ENCODE measurements at places on chromosomes 2 and 18.

- DNase-seq: no peak
Observed at GRCh38 chr2:227029426-227030105, 134.4 kb downstream of the COL4A4 start.

DNA sequence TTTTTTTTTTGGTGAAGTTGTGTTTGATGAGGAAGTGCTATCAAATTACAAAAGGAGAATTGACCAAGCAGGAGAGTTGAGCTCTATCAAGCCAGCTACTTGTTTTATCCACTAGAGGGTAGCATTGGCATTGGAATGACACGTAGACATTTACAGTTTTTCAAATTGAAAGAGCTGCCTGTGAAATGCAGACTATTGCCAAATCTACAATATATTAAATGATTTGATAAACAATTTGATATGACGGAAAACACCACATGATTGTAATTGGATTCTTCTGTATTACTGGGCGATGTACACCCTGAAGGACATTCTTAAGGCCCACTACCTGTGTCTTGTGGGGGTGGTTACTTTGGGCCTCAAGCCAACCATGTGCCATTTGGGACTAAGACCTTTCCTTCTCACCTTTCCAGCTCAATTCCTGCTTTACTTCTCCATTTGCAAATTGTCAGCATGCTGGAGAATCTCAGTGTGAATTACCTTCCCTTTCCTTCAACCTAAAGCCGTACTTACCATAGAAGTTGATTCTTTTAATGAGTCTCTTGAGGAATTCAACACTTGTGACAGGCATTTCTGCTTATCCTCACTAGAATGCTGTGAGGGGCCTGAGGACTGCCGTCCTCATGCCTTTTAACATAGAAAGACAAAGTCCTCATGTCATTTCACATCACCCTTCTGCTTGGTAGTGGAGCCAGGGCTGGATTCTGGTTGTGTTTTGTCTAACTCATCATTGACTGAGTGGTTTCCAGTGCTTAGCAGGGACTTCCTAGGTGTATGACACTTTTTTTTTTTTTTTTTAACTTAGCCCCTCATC is 134.8 kb upstream of the THUMPD2 start:
- peak; percentile 64 for DNase-seq

DNA sequence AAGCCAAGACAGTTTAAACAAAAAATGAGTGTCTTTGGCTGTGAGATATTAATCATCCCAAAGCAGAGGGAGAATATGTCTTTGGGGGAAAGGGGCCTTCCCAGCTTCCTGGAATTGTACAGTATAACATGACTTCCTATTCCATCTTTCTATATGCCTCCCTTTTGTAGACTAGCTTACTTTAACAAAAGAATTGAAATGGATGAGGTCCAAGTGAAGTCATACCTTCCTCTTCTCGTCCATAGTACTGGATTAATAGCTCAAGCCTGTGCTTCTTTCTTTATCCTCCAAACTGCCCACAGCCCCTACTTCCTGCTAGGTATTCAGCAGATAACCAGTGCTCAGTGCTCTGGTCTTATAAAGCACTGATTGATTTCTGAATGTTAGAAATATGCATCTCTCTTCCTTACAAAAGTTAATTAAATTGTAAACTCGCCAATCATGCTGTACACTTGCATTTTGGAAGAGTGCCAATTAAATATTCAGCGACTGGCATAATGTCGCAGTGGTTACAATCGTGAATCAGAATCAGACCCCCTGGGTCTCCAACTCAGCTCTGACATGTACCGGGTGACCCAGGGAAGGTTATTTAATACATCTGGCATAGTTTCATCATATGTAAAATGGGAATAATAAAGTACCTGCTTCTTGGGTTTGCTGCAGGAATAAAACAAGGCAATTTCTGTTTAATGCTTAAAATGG is 325.1 kb downstream of the RND3 start:
- no peak for DNase-seq

DNA sequence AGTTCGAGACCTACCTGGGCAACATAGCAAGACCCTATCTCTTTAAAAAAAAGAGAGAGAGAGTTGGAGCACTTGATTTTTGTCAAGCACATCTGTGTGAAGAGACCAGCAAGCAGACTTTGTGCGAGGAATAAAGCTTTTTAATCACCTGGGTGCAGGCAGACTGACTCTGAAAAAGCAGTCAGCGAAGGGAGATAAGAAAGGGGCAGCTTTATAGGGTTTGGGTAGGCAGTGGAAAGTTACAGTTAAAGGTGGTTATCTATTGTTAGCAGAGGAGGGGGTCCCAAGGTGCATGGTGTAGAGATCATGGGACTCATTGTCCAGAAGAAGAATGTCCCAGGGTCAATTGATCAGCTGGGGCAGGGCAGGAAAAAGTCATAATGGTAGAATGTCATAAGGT is 34.4 kb downstream of the NCL start:
- no peak for DNase-seq

DNA sequence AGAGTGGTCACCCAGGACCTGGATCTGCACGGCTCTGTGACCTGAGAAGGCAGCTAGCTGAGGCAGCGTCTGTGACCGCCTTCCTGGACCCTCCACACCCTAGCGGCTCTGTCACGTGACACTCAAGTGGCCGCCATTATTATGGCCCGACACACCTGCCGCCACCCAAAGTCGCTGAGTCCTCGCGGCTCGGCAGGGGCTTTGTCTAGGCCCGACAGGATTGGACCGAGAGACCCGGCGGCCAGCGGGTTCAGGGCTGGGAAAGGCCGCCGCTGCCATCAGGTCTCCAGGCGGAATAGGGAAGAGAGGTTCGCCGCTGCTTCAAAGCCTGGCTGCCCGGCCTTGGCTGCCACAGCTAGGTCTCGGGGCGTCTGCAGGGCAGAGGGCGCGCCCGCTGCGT is 1162.5 kb upstream of the LRRTM1 start:
- no peak for DNase-seq

DNA sequence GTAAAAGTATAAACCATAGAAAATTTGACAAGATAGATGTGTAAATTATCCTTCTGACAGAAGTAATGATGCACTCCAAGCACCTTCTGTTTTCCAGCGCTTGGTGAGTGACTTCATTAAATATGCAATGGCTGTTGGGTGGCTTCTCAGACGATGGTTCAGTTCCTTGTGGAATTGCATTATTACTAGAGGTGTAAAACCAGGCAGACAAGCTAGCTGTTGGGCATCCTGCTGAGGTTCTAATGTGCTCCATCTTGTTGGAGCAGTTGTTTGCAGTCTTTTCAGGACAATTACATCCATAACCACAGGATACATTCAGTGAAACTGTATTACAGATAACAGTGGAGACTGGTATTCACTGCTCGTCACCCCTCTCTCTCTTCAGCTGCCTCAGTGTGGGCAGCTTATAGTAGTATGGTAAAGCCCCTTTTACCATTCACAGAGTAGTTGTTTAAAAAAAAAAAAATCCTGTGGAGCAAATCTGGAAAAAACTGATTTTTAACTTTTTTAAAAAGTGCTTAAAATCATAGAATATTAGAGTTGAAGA is 143.5 kb downstream of the AGPS start:
- DNase-seq: no peak

DNA sequence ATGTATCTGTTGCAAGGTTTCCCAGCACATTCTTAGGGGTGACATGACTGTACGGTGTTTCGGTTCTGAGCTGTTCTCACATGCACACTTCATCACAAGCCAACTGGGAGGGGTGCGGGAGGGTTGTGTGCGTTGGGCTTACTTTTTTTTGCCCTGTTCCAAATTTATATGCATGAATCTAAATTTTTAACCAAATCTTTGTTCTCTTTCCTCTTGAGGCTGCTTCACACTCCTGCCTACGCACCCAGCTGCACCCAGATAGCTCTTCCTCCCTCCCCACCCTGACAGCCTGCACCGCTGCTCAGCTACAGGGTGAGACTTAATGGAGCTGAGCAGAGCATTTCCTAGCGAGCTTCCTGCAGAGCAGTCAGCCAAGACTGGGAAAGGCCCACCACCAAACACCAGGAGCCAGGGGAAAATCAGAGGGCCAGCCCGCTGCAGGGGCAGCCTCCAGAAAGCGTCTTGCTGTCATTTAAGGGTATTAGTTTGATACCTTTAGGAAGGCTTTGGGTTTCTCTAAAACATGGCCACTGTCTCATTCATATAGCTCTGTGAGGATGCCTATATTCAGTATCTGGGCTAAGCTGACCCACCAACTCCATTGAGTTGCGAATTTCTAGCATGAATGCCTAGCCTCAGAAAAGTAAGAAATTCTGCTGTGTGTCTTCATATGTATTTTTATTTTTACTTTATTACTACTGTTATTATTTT is 84.5 kb downstream of the POU3F3 start:
- DNase-seq: no peak

DNA sequence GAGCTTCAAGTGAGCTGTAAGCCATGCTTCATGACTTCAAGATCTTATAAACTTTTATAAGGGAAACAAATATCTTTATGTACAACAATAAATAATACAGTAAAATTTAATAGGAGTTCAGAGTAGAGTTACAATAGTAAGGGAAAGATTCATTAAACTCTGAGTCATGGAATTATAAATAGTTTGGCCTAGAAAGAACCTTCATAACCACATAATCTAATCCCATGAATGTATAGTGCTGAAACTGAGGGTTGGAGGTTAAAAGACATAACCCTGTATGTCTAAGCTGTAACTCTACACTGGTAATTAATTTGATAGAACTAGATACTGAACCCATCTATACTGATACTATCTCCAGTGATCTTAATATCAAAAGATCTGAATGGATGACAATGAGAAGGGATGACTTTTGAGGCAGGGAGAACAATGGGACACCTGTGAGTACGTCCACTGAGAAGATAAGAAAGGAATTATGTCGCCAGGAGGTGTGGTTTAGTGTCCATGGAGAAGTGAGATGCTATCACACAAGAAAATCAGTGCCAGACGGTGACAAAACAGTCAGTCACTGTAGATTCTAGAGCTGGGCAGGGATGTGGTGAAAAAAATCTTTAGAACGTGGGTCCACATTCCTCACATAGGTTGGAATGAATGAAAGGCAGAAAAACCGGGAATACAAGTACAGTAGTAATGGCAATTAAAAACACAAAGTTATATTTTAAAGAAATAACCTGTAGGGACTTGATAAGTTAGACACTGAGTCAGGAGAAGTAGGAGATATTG is 1.1 kb downstream of the IL1F10 start:
- DNase-seq: peak; percentile 62

DNA sequence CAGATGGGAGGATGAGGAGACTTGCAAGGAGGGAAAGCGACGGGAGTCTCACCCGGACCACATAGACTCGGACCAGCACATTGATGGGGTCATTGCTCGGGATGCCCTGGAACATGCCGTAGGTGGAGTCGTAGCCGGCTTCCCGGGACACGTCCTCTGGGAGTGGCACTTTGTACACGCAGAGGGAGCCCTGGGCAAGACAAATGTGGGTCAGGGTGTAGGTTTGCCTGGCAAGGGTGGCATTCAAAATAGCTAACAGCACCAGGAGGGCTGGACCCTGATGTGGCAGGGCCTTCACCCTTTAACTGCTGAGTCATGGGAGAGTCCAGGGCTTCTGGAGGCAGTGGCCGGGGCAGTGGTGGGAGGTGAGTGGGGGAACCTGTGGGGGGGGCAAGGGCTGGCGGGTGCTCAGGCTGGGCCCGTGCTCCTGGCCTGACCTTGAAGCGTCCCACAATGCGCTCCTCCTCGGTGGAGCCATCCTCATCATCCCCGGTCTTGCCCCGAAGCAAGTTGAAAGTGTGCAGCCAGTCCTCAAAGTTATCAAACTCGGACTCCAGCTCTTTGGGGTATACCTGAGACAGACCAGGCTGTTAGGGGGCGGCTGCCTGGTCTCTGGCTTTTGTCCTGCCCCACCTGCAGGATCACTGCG is 11.1 kb downstream of the OTOF start:
- DNase-seq: no peak

DNA sequence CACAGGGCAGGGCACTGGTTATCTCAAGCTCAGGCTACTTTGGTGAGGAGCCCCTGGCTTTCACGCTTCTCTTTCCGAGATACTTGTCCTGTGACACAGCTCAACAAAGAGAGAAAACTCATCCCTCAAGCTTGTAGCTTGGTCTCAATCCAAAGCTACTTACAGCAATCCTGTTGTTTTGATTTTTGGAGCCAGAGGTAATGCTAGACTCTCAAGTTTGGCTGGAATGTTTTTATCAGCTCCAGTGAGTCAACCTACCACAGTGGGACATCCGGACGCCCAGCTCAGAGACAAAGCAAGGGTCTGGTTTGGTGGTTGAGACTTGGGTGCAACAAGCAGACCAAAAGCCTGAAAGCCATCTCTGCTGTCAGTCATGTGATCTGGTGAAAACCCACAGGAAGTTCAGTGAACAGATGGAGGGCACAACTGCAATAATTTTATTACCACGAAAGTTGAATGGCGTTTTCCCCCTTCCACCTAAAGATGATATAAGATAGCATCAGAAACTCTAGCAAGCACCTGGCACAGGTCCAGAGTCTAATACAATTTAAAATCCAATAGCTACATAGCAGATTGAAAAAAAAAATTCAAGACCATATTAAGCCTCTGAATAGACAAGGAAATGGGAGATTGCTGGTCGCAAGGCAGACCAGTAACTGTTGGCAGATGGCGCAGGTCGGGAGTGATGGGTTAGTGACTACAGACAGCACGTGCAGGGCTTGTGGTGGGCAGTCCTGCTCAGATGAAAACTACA is 102.3 kb upstream of the SMAD7 start:
- peak; percentile 90 for DNase-seq
